Panc1 (cell line): ENCODE measurements at places on chromosomes 11 and 22. TPM values are rescaled to one million over a fixed set of nuclear protein-coding genes. Genes with fewer than 3 reads are reported as not detected.

Gene HBB
- total RNA-seq = 0.72 TPM

Gene DDTL
- total RNA-seq = not detected

Gene MMP13
- total RNA-seq = 0.15 TPM

Gene PLAAT3
- 32.6 TPM for total RNA-seq

Gene PICK1
- 21.3 TPM for total RNA-seq

Gene GGTLC3
- not detected for total RNA-seq

Gene AIFM3
- total RNA-seq = 2.7 TPM

- DNase-seq = no peak
Measured at GRCh38 chr11:72217841-72218240, 1.2 kb downstream of the FOLR2 start.

- DNase-seq = no peak
Measured at GRCh38 chr11:8105133-8105532, 24.1 kb downstream of the TUB start.

DNA sequence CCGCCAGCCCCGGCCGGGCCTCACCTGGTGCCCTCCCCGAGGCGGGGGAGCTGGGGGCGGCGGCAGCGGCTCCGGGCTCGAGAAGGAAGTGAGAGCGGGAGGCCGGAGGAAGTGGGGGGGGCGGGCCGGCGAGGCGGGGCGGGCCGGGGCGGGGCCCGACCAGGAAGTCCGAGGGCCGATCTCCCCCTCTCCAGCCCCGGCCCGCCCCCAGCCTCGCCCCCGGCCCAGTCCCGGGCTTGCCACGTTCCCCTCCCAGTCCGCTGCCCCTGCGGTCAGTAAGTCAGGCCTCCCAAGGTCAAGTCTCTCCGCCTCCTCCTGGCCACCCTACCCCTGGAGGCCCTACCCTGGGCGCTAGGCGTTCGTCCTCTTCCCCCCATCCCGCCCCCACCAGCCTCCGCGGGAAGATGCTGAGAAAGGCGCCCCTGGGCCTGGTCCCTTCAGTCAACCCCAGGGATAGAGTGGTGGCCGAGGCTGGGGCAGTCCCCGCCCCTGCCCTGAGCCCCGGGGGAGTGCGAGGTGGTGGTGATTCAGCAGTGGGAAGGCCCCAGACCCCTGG, at the start of gene RHOG:
Gene RHOG (minus strand): TSS at position 90 of the 556 bp plus-strand sequence. CDS start 12,821 bp downstream, outside the sequence.
- no peak for DNase-seq

DNA sequence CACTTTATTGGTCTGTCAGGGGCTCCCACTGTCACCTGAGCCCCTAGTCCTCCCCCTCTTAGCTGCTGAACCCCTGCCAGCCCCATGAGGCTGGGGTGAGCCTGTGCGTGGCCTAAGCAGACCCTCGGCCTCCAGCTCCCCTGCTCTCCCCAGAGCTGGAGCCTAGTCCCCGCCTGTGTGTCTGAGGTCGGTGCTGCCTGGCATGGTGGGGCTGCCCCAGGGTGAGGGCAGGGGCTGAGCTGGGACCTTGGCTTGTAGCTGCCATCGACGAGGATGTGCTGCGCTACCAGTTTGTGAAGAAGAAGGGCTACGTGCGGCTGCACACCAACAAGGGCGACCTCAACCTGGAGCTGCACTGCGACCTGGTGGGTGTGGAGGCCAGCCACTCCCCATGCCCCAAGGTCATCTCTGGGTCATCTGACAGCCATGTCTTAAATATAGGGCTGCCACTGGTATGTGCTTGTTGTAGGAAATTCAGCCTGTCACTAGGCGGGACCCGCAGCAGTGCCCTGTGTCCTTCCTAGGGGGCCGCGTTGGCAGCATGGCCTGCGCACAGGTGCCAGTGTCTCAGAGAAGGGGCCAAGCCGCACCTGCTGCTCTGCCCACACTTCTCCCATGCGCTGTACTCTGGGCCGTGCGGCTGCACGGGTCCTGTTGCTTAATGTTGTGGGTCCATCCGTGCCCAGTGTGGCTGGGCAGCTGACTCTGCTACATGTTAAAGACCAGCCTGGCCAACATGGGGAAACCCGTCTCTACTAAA, 21.0 kb downstream of the PPIL2 start:
- DNase-seq = no peak

DNA sequence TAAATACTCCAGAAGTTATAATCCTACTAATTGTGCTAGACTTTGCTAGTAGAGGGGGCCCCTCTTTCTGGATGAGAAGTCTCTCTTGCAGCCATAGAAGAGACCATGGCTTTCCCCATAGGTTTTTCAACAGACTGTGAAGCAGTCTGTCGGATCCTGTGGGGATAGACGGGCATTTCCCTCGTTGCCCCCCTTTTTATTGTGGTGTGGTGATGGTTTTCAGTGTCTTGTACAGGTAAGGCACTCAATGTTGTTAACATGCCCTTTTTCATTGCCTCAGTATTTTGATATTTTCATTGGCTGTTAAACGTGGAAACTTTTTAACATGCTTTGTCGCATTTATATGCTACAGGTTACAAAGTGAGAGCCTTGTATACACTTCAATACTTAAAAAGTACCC, 16.4 kb upstream of the GAS2L1 start:
- DNase-seq = no peak

DNA sequence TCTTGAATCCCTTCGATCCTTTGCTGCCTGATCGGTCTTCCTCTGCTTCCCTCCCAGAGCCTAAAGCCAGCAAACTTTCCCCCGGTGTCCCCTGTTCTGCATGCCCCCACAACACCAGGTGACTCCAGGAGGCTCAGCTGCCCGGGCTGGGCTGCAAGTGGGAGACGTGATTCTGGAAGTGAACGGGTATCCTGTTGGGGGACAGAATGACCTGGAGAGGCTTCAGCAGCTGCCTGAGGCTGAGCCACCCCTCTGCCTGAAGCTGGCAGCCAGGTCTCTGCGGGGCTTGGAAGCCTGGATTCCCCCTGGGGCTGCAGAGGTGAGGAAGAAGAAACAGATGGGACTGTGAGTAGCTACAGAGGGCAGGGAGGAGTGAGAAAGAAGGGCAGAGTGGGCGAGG, 3.6 kb downstream of the NHERF4 start:
- DNase-seq = no peak

GRCh38 chr11:88164320-88164719, 10.9 kb downstream of the RAB38 start:
- DNase-seq = no peak

DNA sequence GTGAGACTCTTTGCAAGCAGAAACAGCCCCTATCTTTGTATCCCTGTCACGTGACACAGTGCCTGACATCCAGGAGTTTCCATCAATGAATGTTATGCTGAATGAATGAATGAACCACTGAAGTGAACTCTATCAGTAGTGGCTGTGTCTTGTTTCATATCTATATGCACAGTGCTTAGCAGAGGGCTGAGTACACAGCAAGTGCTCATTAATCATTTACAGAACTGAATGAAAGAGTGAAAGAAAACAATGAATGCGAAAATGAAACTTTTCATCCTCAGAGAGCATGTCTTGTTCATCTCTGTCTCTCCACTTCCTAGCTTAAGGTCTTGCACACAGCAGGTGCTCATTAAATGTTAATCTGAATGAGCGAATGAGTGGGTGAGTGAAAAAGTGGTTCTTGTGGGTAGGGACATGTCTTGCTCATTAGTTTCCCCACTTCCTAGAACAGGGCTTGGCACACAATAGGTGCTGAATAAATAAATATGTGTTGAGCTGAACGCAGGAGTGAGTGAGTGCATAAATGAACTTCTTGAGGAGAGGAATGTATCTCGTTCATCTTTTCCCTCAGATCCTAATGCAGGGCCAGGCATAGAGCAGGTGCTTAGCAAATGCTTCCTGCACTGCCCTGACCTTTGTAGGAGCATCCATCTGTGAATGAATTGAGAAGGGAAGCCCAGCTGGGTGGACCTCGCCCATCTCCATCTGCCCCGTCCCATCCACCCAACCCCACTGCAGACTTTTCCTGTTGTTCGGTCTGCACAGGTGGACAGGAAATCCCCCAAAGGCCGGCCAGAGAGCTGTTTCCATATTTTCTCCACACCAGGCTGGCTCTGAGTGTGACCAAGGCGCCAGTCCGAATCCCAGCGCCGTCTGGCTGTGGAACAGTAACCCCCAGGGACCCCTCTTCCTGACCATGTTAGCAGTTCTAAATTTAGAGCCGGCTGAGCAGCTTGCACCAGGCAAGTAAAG, 113.4 kb upstream of the CRYBB3 start:
- no peak for DNase-seq

DNA sequence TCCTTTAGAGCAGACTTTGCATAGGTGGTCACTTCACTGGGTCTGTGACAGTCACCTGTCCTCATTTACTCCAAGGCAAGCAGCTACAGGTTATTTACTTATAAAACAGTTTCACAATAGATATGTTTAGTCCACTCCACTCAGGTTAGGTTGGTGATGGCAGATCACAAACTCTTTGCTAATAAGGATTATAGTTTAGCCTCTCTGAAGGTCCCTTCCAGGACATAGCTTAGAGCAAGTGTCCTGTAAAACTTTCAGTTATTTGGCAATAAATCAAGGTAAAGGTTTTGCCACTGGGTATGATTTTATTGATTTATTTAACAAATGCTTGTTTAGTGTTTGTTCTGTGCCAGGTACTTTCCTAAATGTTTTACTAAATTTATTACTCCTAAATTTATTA, 8.8 kb downstream of the OR6Q1 start:
- DNase-seq = no peak

DNA sequence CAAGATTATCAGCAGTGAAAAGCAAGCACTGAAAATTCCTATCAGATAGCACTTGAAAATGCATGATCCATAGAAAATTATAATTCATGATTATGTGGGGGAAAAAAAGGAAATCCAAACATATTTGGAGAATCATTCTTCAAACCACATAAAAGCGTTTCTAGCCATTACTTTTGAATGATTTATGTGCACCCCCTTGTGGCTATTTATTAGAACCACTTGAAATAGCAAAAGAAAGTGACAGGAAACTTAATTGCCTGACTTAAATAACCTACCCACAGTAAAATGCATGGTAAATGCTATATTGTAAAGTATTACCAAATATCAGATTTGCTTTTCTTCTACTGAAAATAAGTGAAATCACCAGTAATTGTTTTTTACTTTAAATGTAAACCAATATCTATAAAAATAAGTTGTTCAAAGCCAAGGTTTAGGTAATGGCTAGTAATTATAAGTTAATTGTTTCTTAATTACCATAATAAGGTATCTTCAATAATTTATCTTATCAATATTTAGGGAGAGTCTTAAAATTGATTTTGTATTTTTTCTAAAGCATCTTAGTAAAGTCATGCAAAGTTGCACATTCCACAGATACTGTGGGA, 168.5 kb downstream of the ARHGAP42 start:
- no peak for DNase-seq

- no peak for DNase-seq
Measured at GRCh38 chr11:68792400-68792966, 41.2 kb upstream of the TESMIN start.
